ENCODE measurements at places on chromosomes 11 and 22.

DNA sequence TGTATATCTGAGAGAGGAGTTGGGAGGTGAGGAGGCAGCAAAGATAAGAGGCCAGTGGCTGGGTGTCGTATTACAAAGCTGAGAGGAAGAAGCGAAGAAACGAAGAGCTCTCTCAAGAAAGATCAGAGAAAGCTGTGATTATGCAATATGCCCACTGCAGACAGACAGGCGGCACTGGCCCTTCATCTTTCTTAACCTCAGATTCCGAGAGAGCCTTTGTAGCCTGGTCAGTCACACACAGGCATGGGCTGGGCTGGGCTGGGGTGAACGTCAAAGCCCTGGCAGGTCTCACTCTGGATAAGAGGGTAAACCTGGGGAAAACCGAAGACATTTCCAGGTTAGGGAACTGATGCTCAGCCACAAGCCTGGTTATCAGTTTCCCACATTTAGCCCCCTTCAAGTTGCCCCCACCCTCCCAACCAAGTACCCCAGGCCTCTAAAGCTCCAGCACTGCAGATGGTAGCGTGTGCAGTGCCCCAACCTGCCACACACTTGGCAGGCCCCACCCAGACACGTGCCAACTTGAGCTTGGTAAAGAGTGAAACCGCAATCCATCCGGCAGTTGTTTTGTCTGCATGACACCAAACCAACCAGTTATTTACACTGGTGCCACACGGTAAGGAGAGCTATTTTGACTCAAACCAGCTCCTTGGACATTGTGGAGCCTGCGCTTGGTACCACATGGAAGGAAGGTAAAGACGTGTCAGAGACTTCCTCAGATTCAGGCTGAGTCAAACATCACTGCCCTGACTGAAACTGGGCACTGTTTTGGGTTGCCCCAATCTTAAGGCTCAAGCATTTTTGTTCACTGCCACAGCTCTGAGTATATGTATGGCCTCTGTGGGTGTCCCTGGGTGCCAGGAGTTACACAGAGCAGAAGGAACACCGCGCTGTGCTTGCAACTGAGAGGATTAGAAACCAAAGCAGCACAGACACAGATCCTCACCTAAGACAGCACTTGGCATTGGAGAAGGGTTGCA lies 135.9 kb downstream of the FDX1 start:
- no peak for DNase-seq

GRCh38 chr11:14894657-14895598 lies 2.9 kb upstream of the CYP2R1 start:
- DNase-seq = no peak

- no peak for DNase-seq
Measured at GRCh38 chr22:23110190-23110921, 31.4 kb downstream of the RSPH14 start.

GRCh38 chr22:46736705-46737104 lies 1.3 kb downstream of the CERK start:
- no peak for DNase-seq

DNA sequence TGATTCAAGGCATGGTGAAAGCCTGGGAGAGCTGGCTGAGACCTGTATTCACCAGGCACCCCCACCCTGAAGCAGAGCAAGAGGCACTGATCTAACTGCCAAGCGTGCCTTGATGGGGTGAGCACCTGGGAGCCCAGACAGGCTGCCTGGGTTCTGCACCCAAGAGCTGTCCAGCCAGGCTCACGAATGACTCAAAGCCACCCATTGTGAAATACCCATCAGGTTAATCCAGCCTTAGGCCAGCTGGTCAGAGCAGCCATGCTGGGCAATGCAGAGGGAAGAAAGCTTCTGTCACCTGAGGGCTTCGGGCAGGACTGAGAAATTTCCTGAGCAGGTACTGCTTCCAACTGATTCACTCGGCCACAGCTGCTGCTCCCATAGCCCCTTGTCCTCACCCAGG lies 22.1 kb downstream of the THOC5 start:
- no peak for DNase-seq

- no peak for DNase-seq
Measured at GRCh38 chr11:36333468-36333867, 37.4 kb downstream of the PRR5L start.

- DNase-seq = no peak
Measured at GRCh38 chr11:9219115-9219514, 46.0 kb downstream of the DENND5A start.

DNA sequence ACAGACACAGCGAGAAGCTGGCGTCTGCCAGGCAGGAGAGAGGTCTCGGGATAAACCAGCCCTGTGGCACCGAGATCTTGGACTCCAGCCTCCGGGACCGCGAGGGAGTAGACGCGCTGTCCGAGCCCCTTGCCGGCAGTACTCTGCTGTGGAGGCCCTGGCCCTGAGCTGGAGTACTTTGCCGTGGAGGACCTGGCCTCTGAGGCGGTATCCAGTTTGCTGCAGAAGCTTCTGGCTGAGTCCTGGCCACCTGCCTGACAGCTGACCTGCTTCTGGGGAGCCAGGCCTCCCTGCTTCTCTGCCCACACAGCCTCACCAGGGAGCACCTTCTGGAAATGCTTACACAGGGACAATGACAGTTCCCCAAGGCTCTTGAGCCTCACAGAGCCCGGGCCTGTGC lies 31.6 kb upstream of the CARS1 start:
- peak; percentile 17 for DNase-seq

DNA sequence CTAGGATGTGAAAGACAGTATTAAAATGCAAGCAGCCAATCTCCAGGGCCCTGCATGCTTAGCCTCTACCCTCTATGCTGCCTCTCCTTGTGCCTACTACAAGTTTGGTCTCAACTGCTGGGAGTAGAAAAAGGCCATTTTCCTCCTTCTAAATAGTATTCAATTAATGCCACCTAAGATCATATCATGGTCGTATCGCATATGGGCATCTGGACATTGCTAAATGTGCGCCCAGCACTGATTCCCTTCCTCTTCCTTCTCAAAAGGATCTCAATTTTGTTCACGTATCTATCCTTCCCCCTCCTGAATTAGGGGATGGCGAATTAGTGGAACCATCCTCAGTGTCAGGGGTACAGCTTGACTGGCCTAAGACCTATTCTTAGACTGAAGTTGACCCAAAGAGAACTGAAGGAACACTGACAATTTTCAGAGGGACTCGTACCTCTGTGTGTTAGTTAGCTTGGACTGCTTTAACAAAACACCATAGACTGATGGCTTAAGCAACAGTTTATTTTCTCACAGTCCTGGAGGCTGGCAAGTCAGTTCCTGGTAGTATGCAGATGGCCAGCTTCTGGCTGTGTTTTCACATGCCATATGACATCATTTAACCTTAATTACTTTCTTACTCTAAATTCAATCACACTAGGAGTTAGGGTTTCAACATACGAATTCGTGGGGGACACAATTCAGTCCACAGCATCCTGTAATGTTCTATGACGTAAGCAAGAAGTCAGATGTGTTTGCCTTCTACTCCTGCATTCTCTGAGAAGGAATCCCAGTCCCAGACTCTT lies 8.5 kb upstream of the NUP50 start:
- DNase-seq = no peak

- no peak for DNase-seq
Measured at GRCh38 chr11:60347084-60347797, 20.2 kb downstream of the MS4A6E start.

- no peak for DNase-seq
Measured at GRCh38 chr11:28739489-28740280, 631.5 kb downstream of the METTL15 start.

GRCh38 chr11:3837793-3838192 lies 3.0 kb downstream of the RHOG start:
- DNase-seq = no peak

DNA sequence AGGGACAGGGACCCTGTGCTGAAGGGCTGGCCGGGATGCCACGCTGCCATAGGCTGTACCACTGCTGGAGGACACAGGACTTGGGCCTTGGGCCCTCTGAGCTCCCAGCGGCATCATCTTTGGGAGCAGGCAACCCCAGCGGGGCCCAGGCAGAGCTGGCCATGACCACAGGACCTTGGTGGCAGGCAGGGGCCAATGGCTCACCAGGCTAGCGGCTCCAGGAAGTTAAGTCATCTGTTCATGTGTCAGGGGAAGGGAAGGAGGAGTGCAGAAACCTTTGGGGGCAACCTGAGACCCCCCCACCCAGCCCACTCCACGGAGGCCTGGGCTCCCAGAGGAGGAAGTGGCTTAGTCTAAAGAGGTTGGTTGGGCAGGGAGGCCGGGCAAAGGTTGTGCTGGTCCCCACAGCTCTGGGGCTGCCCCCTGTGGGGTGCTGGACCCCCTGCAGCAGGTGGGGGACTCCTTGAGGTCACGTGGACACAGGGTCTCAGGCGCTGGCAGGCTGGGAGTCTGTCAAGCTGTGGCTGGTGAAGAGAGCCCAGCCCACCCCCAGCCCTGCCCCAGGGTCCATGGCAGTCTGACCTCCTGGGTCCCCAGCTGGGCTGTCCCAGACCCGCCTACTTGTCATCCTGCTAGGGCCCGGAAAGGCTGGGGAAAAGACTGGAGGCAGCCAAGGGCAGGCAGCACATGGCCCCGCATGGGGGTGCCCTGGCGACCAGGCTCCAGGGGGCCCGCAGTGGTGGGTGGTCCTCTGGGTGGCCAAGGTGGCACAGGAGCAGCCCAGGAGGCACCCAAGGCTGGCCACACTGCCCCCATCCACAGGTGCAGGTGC lies 184.3 kb downstream of the IGLL1 start:
- no peak for DNase-seq

- no peak for DNase-seq
Measured at GRCh38 chr22:47379037-47379436, 616.6 kb downstream of the TBC1D22A start.

GRCh38 chr11:63920126-63920938 lies 3.4 kb upstream of the RCOR2 start:
- DNase-seq = no peak

DNA sequence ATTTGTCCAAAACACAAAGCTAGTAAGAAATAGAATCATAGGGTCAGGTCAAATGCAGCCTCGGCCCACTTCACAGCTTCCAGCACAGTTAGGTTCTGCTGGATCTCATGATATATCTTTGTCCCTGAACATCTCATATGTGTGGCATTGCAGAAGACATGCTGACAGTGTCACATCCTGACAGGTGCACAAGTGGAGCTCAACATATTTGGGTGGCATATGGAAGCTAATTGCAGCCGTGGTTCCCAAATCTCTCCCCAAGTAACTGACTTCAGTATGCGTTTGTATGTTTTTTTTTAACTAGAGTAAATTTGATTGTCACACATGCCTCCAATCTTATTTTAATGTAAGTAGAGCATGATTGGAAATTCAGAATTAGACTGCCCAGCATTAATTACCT lies 33.4 kb downstream of the NAV2 start:
- no peak for DNase-seq

GRCh38 chr11:114270531-114271270 lies 25.5 kb upstream of the NNMT start:
- DNase-seq = no peak

GRCh38 chr22:23205339-23206049 lies 25.2 kb downstream of the BCR start:
- DNase-seq = no peak

DNA sequence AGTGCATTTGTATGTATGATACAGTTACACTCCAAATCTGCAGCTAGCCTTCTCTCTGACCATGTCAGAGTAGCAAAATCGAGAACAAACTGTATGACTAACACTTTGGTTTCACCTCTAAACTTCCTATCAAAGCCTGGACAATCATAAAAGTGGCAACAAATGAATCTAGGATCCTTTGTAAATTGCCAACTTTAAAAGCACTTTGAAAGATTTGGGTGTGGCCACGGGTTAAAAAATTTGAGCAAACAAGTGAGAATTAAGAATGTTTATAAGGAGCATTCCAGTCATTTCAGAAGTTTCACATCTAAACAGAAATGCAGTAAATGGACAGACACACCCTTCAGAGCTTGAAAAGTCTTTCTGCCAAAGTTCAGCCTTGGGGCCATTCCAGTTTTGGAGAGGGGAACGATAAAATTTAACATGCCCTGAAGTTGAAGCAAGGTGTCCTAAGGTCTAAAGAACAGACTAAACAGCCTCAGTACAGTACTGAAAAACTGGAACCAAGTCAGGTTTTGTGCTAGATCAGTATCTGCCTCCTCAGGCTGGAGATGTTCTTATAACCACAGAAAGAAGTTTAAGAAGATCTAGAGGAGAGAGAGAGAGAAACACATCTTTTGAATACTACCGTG lies 181.9 kb upstream of the BDNF start:
- DNase-seq = no peak

DNA sequence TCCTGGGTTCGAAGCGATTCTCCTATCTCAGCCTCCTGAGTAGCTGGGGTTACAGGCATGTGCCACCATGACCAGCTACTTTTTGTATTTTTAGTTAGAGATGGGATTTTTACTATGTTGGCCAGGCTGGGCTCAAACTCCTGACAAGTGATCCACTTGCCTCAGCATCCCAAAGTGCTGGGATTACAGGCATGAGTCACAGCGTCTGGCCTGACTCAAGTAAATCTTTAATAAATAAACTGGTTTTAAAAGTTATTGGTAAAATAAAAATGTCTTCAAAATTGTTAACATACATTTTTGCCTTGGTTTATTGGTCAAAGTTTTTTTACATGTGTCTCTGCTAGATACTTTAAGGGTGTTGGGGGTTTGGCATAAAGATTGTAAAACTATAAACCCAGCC lies 7.3 kb upstream of the PES1 start:
- no peak for DNase-seq

GRCh38 chr11:1163321-1163910 lies 5.7 kb downstream of the MUC5AC start:
- DNase-seq = no peak

GRCh38 chr22:48869161-48869560 lies 958.5 kb downstream of the BRD1 start:
- DNase-seq = no peak

DNA sequence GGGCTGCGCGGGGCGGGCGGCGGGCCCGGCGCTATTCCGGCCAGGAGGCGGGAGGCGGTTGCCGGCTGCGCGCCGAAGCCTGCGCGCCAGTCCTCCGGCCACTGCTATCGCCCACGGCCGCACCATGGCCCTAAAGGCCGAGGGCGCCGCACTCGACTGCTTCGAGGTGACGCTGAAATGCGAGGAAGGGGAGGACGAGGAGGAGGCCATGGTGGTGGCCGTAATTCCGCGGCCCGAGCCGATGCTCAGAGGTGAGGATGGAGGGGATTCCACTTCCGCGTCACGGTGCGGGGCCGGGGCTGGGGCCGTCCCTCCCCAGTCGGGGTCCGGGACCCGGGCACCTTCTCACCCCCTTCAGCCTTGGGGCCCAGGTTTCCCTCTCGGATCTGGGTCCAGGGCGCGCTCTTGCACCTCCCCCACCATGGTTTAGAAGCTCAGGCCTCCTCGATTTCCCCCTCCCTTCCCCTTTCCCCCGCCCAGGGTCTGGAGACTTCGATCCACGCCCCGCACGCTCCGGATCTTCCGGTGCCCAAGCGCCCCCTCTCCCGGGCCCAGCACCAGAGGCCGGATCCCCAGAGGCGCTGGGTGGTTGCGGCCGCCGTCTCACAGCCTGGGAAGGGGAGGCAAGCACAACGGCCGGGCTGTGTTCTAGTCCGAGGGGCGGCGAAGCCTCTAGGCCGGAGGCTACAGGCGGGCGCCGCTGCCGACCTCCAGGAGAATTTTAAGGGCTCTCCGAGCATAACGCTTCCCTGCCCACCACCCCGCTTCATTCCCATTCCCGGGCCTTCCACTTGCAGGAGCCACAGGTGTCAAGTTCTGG lies 517 bp downstream of the SPINDOC start:
- peak; percentile 61 for DNase-seq
